Effector memory CD4-positive, alpha-beta T cell (primary cell): ENCODE measurements at places on chromosomes 1 and 21.

DNA sequence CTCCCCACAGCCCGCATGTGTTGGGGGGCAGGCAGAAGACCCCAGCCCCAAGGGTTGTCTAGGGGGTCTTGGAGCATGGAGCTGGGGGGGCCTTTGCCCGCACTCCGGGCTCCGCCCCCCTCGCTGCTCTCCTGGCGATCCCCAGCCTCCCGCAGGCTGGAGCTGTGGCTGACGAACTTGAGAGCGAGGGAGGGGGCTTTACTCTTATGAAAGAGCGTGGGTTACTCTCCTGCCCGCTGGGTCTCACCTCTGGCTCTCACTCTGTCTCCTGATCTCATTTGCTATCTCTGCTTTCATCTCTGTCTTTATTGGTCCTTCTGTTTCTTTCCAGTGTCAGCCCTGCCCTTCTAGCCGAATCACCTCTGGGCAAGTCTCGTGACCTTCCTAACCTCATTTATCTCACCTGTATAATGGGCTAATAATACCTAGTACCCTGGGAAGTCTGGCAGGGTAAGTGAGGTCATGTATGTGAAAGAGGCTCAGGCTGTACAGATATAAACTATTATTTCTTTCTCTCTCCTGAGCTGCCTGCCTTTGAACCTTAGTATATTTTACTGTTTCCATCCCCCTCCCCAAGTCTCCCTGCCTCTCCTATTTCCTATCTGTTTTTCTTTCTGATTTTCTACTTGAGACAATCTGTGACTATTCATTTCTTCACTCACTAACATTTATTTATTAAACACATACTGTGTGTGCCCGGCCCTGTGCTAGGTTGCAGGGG, 731 bp downstream of the EFNA4 start:
- DNase-seq: no peak

DNA sequence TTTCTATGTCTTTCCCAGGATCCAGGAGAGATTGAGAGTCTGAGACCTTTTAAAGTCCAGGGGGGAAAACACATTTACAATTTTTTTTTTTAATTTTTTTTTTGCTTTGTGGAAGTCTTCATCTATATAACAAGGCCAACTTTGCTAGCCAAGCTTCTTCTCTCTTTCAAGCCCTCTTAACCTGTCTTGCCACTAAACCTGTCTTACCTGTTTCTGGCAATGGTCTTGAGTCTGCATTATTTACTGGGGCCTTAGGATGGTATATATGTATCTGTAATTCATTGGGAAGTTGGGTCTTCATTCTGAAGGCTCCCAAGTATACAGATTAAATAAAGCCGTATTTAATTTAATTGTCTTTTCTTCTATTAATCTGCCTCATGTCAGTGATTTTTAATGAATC, 750.9 kb upstream of the B3GALT2 start:
- DNase-seq: no peak

DNA sequence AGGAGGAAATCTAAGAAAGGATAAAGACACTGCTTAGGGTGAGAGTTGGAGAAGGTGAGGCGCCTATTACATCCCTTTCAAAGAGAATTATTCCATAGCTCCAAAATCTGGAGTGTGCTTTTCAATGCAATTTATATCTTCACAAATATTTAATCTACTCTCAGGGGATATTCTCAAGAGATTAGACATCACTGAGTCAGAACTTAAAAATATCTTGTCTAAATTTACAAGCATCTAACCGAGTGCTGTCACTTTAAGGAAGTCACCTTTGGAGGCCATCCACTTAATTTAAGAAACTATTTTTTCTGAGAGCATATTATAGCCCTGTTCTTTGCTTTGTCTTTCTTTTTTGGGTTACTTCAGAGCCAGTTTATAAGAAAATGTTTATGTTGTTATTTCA, 134.6 kb downstream of the TNFSF18 start:
- DNase-seq: no peak

GRCh38 chr1:43074244-43074643, 97.8 kb downstream of the EBNA1BP2 start:
- DNase-seq: no peak

DNA sequence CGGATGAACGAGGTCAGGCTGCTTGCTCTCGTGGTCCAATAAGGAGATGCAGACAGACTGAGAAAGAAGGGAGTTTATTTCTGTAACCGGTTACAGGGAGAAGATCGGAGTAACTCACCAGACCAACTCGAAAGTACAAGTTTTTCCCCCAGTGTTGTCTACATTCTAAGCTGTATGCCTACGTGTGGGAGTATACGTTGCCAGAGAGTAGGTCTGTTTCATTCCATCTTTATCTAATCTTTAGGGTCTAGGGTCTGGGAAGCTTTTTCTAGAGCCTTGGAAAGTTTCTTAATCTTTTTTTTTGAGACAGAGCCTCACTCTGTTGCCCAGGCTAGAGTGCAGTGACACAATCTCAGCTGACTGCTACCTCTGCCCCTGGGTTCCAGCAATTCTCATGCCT, 4.7 kb upstream of the PADI1 start:
- no peak for DNase-seq

- DNase-seq: no peak
Observed at GRCh38 chr1:26083208-26083607, 15.8 kb upstream of the TRIM63 start.

GRCh38 chr1:183180218-183180617, 5.8 kb upstream of the LAMC2 start:
- DNase-seq: no peak

DNA sequence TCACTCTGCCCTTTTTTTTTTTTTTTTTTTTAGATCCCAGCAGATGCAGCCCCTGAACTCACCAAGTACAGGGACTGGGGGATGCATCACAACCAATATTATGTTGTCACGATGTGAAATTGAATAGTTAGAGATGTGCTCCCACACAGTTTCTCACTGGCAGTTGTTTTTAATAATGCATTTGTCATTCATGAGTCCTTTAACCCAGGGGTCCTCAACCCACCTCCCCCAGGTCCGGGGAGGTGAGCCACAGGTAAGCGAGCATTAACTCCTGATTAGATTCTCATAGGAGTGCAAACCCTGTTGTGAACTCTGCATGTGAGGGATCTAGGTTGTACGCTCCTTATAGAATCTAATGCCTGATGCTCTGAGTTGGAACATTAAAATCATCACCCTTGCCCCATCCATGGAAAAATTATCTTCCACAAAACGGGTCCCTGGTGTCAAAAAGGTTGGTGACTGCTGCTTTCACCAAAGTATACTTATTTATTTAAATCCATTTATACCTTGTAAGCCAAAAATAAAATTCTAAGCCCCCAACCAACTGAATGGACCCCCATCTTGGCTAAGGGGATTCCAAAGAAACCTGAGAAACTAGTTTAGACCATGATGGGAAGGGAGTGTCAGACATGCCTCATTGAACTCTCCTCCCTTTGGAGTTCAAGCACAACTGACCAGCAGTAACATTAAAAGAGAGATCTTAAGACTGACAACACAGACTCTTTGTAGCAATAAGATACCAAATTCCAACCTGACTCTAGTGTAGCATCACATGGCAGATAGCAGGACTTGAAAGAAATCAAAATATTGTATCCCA, 119.3 kb upstream of the ATP1A1 start:
- DNase-seq: no peak

GRCh38 chr1:94530373-94530878, 11.1 kb downstream of the F3 start:
- DNase-seq: no peak

DNA sequence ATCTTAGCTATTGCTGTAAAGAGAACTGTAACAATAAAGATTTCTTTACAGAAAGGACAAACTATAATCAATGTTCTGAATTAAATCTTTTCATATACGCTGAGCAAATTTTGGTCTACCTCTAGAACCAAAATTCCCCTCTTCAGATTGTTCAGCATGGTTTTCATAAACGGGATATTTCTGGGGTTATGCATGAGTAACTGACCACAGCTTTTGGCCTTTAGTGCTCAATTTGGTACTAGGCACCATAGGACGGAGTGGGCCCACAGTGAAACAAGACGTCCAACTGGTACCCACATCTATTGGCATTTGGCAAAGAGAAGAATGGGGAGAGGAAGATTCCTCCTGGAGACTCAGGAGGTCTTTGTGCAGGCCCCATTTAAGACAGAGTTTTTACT, 184.5 kb downstream of the TGFBR3 start:
- DNase-seq: no peak

DNA sequence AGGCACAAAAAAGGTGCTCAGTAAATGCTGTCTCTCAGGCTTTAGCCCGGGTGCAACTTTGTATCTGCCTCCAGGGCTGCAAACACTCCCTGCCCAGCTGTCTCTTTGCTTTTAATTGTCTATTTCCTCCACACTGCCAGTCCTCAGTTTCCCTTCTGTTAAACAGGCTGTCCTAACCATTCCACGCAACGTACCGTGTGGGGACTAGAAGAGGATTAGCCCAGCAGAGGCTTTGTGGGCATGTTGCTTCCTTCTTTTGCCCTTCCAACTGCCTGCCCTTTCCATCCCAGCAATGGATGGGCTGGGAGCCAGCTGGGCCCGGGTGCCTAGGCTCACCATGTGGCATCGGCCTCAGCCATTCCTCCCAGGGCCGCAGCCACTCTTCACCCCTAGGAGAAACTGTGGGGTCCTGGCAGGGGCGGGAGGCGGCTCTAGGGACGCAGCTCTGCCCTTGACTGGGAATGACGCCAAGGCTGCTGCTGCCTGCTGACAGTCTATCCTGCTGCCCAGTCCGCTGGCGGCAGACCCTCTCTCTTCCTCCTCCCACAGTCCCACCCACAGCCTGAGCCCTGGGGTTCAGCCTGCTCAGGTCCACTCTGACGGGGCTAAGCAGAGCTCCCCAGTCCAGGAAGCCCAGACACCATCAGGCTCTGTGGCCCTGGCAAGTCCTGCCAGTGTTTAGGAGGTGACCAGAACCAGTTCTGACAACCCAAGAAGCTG, 40.6 kb upstream of the LRP8 start:
- DNase-seq: no peak

GRCh38 chr1:186113461-186113860, 261.6 kb downstream of the TPR start:
- no peak for DNase-seq

DNA sequence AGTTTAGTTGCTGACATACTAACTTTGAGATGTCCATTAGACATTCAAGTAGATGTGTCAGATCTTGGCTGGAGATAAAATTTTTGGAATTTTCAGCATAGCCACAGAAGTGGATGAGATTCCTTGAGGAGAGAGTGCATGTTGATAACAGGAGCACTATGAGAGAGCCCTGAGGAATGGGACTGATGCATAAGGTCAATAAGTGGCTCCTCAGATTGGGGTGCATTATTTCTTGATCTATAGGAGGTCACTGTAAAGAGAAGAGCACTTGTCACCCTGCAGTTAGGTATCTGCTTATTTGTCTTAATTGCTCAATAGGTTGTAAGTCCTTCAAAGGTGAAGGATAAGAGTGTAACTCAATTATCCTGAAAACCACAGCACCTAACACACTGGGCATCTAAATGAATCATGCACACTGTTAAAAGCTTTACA, 52.0 kb upstream of the TACSTD2 start:
- no peak for DNase-seq

GRCh38 chr1:207949571-207950195, 38.8 kb upstream of the CD34 start:
- DNase-seq: no peak

GRCh38 chr1:233707880-233708815, 94.2 kb downstream of the KCNK1 start:
- no peak for DNase-seq

DNA sequence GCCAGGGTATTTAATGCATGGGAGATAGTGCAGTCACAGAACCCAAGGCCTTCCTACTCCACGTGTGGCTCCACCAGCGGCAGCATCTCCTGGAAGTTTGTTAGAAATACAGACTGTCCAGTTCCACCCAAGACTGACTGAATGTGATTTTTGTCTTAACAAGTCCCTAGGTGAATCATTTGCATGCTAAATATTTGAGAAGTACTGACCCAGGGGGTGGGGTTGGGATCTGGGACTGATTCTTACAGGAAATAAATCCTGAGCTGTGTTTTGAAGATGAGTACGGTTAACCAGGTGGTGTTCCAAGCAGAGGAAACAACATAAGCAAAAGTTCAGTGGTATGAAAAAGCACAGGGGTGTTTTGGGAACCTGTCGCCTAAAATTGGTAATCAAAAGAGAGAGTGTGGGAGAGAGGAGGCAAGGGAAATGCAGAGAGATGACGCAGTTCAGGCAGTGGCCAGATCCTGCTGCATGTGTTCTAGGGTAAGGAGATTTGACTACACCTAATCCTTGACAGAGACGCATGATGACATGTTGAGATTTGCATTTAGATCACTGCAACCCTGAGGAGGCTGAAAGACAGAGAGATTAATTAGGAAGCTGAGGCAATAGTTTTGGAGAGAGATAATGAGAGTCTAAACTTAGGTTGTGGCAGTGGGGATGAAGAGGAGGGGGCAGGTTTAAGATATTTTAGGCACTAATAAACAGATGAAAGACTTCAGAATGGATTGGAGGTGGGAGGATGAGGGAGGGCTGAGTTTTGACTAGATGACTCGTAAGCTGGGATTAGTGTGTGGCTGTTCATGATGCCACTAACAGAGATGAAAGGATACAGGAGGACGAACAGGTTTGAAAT, 3.7 kb upstream of the ZNF326 start:
- no peak for DNase-seq
